PC-9 (cell line): ENCODE measurements at places on chromosomes 6 and 20. TPM values are rescaled to one million over a fixed set of nuclear protein-coding genes. Genes with fewer than 3 reads are reported as not detected.

DNA sequence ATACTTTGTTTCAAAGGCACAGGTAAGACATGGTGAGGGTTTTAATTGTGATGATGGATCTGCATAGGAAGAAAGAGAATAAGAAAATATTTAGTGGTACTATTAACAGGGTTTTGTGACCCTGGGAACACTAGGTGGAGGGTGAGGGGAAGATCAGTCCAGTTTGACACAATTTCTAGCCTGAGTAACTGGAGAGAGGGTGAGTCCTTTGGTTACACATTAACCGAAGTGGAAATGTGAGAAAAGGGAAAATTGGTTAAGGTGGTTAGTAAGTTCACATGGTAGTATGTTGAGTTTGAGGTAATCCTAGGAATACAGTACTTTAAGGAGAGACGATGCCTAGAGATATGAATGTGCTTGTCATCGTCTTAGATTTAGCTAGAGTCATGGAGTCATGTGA lies 54.8 kb upstream of the POU3F2 start:
- DNase-seq: no peak

GRCh38 chr6:152595499-152595898 lies 41.7 kb downstream of the SYNE1 start:
- no peak for DNase-seq

The SLC52A3 gene
- 6.9 and 7.2 TPM in 2 replicates for total RNA-seq

The C6orf132 gene
- 49.8 and 53.9 TPM in 2 replicates for total RNA-seq

The CFAP61 gene
- 1.7 and 2.6 TPM in 2 replicates for total RNA-seq

GRCh38 chr6:170253226-170253909 lies 37.5 kb downstream of the DLL1 start:
- DNase-seq: no peak

The GABRR1 gene
- total RNA-seq: not detected in 2 replicates

The MARCKS gene
- 93.2 and 106 TPM in 2 replicates for total RNA-seq

DNA sequence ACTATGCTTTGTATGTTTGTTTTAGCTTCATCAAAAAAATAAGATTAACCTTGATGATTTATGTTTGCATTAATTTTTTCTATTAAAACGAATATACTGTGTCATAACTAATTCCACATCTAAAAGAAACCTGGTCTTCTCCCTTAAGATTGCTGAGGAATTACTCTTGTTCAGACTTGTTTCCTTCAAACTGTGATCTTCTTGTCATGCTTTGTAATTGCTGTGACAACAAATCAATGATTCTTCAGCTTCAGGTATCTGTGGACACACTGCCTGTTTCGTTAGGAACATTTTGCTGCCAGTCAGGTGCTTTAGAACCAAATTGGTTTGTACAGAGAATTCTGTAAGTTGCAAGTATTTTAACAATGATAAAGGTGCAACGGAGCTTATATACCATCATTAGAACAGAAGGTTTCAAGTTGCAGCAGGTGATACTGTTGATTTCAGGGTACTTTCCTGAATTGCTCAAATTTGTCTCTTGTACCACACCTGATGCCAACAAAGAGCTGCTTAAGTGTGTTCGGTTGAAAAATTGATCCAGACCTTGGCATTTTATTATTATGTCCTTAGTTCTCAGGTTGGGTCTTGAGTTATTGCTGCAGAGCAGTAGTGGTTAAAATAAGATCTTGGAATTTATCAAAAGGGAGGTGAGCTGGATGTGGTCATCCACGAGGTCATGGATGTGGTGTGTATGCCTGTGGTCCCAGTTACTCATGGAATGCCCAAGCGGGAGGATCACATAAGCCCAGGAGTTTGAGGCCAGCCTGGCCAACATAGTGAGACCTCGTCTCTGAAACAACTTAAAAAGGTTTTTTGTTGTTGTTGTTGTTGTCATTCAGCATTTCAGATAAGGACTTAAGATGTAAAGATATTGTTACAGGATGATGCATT lies 19.5 kb downstream of the SYTL3 start:
- no peak for DNase-seq

The GDAP1L1 gene
- not detected in 2 replicates for total RNA-seq

The JPH2 gene
- 41.1 and 58.8 TPM in 2 replicates for total RNA-seq

The LAMA5 gene
- 700 and 744 TPM in 2 replicates for total RNA-seq

DNA sequence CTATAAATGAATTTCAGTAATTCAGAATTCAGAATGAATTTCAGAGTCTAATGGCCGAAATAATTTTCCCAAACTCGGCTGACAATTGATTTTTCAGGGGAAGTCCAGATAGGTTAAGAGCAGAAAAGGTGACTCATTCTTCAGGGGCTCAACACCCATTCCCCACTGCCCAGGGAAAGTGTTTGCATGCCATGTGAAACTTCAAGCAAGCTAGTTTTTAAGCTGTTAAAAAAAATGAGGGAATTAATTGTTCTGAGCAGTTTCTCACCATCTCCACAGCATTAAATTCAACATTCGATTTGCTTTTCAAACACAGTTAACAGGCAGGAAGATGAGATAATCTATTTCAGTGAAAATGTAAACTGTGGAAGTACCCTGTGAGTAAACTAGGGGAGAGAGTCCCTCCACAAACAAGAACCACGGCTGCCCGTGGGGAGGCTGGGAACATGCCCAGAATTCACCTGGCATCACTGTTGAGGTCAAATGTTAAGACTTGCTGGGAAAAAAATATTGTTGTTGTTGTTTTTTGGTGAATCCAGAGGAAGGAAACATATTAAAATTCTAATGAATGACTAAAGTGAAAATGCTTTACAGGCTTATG lies 650.8 kb upstream of the AGPAT4 start:
- no peak for DNase-seq

DNA sequence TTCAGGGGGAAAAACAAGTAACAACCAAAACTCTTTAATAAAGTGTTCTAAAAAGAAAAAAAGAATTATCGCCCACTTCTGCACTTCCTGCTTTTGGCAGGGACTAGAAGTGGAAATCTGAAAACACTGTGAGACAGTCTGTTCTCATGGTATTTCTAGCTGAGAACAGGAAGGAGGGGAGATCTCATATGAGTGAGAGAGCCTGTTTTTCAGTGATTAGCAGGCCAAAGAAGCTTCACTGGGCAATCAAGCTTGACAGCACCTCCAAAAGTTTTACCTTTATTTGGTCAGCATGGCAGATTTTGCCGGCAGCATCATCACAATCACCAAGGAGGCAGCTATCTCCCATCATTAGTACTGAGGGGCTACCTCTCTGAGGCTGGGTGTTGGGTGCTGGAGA lies 79.5 kb upstream of the ATXN1 start:
- no peak for DNase-seq

DNA sequence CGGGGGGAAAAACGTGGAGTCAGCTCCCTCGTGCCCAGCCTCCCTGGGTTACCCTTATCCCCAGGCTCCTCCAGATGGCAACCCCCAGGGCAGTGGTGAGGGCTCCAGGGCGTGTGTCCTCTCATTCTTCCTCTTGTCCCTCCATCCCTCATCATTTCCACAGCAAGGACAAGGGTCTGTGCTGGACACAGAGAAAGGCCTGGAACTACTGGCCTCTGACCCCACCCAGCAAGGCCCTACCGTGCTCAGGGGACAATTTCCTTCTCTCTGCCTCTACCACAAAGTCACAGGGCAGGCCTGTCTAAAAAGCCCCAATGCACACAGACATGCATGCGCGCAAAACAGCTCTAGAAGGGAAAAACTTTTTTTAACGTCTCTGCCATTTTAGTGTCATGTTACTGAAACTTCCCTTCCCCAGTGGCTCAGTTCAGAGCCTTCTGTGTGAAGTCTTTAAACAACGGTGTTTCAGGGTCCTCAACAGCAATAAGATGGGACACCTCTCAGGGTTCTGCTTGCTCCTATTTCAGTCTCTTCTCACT lies 1.1 kb upstream of the SLC35B2 start:
- no peak for DNase-seq
